ENCODE measurements at places on chromosomes 1 and 21.

DNA sequence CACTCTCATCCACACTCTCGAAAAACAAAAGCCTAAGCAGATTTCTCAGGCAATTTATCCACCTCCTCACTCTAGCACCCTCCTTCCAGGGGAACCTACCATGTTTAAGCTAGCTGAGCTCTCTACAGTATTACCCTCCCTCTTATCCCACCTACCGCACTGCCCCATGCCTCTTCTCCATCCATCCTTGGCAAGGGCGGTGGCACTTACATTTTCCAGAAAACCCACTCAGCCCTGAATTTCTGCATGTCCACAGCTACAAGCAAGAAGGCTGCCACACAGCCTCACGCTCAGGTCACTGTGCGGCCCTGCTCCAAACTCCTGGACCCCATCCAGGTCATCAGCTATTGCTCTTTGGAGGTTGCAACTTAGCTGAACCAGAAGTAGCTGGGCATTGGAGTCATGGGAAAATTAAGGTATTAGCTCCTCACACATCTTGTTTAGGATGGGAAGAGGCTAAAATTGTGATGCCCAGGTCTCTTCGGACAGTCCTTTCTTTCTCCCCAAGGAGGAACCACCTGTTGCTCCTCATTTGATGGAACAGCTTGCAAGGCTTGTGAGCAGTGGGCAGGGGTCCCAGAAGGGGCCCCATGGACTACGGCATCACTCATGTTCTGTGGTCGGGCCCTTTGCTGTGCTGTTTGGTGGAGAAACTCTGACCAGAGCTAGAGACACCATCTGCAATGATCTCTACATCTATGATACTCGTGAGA lies 1.1 kb downstream of the KLHDC9 start:
- DNase-seq = no peak

DNA sequence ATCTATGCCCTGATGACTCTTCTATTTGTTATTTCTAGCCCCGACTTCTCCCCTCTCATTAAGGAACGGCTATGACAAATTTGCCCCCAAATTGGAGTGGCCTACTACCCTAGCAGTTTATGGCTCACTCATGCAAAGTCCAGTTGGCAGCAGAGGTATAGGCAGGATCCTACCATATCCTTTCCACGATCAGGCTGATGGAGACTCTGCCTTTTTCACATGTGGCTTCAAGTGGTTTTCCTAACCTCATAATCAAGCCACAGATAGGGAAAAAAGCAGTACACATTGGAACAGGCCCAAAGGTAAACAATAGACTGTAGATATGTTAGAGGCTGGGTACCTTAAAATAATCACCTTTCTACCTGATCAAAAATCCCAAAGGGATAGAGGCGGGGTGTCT lies 292.5 kb downstream of the NCAM2 start:
- DNase-seq = no peak

GRCh38 chr1:219990782-219991510 lies 55.4 kb downstream of the EPRS1 start:
- no peak for DNase-seq

DNA sequence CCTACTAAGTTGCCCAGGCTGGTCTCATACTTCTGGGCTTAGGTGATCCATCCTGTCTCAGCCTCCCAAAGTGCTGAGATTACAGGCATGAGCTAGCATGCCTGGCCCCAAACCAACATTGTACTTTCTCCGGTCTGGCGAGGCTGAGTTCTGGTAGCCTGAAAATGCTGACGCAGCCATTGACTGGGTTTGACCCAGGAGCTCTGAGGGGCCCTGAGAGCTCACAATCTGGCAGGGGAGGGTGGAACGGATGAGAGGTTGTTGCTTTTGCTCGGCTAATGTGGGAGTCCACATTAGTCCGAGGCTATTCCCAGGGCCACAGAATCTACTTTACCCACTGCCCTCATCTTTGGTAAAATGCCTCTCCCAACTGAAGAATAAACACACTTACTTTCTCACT lies 35.1 kb upstream of the PARP1 start:
- DNase-seq = no peak

- DNase-seq = no peak
Measured at GRCh38 chr1:38776466-38777065, 83.0 kb downstream of the RRAGC start.

Measured in stimulated activated CD4-positive, alpha-beta T cell treated with anti-CD3 and anti-CD28 coated beads, TNF-alpha, amount 100 ng/mL, for 1 hour (primary cell).